GOT3 (cell line): ENCODE measurements at places on chromosomes 5 and 9.

DNA sequence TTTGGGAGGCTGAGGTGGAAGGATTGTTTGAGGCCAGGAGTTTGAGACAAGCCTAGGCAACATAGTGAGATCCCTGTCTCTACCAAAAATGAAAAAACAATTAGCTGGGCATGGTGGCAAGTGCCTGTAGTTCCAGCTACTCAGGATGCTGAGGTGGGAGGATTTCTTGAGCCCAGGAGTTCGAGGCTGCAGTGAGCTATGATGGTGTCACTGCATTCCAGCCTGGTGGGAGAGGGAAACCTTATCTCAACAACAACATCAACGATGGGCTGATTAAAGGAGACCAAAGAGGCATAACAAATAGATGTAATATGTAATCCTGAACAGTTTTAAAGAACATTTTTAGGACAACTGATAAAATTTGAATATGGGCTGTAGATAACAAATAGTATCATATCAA lies 34.2 kb upstream of the PANK3 start:
- DNase-seq = no peak

- no peak for DNase-seq
These were observed 225.1 kb downstream of the ARRDC3 start for GRCh38 chr5:91158011-91158410.

DNA sequence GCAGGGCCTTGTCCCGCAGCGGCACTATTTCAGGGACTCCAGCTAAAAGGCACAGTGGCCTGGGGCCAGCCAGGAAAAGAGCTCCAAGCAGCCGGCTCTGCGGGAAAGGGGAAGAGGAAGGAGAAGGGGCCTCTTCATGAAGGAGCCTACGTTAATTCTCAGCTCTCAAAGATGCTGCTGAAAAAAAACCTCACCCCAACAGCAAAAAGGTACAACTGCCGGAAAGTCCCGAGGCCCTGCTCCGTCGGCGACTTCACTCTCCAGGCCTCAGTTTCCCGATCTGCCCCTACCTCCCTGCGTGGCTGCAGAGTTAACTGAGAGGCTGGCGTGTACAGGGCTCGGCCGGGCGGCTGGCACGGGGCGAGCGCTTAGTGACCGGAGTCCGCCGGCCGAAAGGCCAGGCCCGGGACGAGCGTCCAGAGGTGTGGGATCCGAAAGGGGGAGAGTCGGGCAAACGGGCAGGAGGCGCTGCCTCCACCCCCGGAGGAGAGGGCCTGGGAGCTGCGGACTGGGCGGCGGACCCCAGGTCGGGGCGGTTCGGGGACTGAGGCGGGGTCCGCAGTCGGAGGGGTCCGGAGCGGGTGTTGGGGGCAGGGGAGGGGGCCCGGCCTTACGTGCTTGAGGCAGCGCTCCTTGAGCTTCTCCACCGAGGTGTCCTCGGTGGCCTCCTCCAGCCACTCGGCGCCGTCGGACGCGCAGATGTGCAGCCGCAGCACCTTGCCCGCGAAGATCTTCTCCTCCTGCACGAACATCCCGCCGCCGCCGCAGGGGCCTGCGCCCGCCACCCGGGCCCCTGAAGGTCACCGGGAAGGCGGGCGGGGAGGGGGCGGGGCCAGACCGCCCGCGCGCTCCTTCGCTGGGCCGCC lies 529 bp downstream of the UBAC1 start:
- no peak for DNase-seq

DNA sequence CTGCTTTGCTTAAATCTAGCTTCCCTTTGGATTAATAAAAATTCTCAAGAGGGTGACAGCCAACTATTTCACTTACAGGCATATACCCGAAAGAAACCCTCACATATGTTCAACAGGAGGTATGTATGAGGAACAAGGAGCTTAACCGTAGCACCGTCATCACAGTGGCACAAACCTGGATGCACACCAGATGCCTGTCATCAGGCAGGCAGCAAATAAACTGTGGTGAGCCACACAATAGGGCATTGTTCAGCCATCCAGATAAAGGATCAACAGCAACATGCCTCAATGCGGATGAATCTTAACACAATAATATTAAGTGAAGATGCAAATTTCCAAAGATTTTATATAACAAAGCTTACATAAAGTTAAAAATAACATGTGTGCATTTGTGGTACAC lies 5.5 kb upstream of the TNFSF15 start:
- DNase-seq = no peak

DNA sequence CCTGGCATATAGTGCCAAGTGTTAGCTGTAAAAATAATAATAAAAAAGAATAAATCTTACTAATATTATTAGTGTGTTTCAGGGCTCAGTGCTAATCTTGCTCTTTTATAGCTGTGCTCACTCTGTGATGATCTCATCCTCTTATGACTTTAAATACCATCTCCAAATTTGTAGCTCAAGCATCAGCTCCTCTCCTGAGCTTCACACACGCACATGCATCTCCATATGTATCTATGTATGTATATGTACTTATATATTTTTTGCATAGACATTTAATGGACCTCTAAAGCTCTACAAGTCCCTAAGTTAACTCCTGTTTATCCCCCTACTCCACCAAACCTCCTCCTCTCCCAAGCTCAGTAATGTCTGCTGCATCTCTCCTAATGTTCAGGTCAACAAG lies 170.8 kb upstream of the NR3C1 start:
- no peak for DNase-seq
